CD14-positive monocyte (primary cell): ENCODE measurements at places on chromosomes 11 and 22. TPM values are rescaled to one million over a fixed set of nuclear protein-coding genes. Genes with fewer than 3 reads are reported as not detected.

FIBP gene
- 109 TPM for polyA plus RNA-seq

DNA sequence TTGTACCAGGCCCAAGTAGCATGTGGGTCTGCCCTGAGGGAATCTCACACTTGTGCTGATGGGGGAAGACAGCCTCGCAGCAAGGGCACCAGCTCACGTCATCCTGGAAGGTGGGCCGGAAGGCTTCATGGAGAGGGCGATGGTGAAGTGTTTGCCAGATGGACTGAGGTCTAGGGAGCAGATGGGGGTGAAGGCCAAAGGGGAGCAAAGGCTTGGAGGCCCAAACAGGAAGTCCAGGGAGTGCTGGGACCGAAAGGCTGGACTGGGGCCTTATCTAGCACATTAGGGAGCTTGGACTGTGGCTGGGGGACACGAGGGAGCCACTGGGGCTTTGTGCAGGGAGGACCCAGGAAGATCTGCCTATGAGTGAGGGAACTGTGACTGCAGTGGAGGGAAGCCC is 1.2 kb upstream of the TNFRSF13C start:
- no peak for DNase-seq

GRCh38 chr22:50371101-50371648 is 28.0 kb downstream of the PPP6R2 start:
- DNase-seq: no peak

DNA sequence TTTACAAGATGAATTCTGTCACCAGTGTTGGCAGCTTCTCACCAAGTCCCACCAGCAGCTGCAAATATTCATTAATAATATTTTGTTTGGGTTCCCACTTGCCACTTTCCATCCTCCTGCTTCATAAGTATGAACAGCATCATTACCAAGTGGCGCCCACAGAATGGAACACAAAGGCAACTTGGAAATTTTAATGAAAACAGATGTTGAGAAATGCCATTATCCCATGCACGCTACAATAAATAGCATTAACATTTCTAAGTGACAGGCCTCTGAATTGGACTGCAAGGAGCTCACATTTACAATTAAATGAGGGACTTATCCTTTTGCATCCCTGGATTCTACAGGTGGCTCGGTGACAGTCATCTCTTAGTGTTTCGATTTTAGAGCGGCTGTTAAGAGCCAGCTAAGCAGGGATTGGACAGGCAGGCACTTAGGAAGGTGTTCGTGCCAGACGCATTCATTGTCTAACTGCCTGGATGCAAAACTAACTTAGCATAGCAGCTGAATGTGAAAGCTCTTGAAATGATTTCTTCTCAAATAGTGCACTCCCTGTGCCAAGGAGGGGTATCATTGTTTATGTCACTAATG is 170.3 kb downstream of the KIRREL3 start:
- DNase-seq: no peak
